ENCODE measurements at places on chromosomes 6 and 20. TPM values are rescaled to one million over a fixed set of nuclear protein-coding genes. Genes with fewer than 3 reads are reported as not detected.
A peak's percentile ranks its signal among the peaks of the same experiment; 100 is the strongest.

- no peaks in the 10 kb centered on the region for H3K27me3 ChIP-seq
- H3K4me3 ChIP-seq: no peak overlapping the region
- no peak for DNase-seq
- no peak overlapping the region for H3K27ac ChIP-seq
- no peaks in the 10 kb centered on the region for H3K4me1 ChIP-seq
Measured at GRCh38 chr6:69456086-69456485, 340.7 kb downstream of the LMBRD1 start.

DNA sequence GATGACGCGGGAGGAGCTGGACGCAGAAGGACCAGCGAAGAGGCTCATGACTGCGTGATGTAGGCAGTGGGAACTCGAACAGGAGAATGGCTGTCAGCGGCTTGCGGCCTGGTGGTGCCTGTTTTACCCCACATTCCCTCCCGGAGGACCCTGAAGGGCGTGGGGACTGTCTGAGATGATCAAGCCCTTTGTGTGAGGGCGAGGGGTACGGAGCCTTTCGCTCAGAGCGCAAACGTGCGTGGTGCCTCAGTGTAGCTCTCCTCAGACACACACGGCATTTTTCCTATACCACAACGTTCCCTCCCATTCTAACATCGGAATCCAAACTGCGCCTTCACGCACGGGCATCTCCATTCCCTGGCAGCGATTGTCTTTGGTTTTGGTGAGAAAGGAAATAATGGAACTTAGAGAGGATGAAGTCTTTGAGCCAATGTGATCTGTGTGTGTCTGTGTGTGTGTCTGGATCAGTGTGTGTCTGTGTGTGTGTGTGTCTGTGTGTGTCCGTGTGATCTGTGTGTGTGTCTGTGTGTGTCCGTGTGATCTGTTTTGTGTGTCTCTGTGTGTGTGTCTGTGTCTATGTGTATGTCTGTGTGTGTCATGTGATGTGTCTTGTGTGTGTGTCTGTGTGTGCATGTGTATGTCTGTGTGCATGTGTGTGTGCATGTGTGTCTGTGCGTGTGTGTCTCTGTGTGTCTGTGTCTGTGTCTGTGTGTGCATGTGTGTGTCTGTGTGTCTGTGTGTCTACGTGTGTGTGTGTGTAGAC, 5.3 kb downstream of the PTK6 start:
- no peak overlapping the region for H3K4me3 ChIP-seq
- H3K36me3 ChIP-seq: no peaks in the 10 kb centered on the region
- DNase-seq: no peak
- peaks cover 10% of the 10 kb centered on the region for H3K4me1 ChIP-seq

DNA sequence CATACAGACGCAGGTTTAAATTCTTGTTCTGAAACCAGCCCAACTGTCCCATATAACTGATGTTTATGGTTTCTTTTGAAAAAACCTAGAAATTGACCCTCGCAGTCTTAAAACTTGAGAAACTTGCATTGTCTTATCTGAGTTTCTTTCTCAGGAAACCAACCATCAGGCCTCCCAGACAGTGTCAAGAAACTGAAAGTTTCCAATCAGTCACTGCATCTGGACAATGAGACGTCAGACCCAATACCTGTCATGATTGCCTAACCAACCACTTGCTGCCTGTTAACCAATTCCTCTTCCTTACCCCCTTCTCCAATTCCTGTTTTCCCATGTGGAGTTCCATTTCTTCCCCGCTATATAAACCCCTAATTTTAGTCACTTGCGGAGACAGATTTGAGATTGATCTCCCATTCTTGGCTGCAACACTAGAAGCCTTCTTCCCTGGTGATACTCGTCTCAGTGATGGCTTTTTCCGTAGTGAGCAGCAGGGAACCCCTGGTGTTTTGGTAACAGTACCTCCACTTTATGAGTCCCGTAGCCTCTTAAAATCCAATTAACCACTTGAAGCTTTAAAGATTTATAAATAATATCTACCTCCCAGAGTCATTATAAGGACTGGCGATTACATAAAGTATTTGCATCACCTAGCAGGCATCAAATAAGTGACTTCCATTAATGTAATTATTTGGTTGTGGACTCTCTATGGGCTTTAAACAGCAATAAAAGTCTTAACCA, 49.3 kb downstream of the GPR63 start:
- H3K4me3 ChIP-seq: no peak overlapping the region
- peaks cover 4% of the 10 kb centered on the region for H3K27me3 ChIP-seq
- H3K4me1 ChIP-seq: no peaks in the 10 kb centered on the region

DNA sequence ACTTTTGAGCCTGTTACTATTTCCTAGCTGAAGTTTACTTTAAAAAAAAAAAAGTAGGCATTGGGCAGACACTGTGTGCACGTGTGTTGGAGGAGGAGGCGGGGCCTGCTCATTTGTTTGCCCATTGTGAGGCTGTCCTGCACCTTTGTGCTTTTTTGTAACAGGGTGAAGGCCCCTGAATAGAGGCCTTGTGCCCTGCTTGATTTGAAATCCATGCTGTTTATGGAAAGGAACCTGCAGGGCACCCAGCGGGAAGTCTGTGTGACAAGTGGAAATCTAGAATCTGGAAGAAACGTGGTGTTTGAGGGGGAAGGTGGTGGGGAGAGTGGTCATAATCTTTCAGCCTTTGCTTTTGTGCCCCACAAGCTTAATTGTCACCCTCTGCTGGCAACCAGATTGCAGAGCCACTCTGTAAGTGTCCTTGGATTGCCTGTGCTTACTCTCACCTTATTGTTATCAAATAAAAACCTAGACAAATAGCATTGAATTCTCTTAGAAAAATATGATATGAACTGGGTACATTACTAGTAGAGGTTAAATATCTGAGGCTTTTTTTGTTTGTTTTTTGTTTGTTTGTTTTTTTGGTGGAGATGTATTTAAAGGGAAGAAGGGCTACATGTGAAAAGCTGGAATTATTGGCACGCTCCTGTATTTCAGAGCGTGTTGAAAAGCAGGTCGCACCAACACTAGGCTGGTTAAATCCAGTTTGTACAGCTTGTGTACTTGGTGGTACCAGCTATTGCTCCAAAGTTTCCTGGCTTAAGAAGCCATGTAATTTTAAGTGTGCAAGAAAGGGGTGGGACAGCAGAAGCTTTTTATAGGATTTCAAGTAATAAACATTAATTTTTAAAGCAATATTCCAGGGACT, 156.3 kb downstream of the ARID1B start:
- peak overlapping the region; percentile 51 for H3K27ac ChIP-seq
- no peak overlapping the region for H3K4me3 ChIP-seq
- peak; percentile 27 for DNase-seq
- no peaks in the 10 kb centered on the region for H3K27me3 ChIP-seq
- H3K36me3 ChIP-seq: peaks cover 14% of the 10 kb centered on the region
- peaks cover 76% of the 10 kb centered on the region for H3K4me1 ChIP-seq

DNA sequence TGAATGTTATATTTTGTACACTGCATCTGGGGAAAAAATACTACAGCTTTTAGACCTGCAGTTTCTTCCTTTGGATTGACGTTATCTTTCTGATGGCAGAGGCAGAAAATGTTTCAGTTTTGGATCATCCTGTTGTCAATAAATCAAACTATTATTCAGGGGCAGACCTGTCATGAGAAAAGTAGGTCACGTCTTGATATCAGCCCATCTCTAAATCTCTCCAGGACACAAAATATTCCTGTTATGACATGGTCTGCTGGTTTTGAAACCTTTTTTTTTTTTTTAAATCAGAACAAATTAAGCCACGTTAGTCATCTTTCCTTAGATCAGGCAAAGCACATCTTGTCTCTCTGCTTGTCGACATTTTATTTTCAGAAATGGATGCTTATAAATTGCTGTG, 24.0 kb downstream of the IL20RA start:
- DNase-seq: no peak
- no peaks in the 10 kb centered on the region for H3K36me3 ChIP-seq
- peaks cover 36% of the 10 kb centered on the region for H3K27me3 ChIP-seq
- no peaks in the 10 kb centered on the region for H3K4me1 ChIP-seq
- no peak overlapping the region for H3K27ac ChIP-seq

- H3K27ac ChIP-seq: no peak overlapping the region
- no peaks in the 10 kb centered on the region for H3K4me1 ChIP-seq
- DNase-seq: no peak
- no peaks in the 10 kb centered on the region for H3K36me3 ChIP-seq
Measured at GRCh38 chr6:25202504-25202903, 76.7 kb upstream of the CARMIL1 start.

DNA sequence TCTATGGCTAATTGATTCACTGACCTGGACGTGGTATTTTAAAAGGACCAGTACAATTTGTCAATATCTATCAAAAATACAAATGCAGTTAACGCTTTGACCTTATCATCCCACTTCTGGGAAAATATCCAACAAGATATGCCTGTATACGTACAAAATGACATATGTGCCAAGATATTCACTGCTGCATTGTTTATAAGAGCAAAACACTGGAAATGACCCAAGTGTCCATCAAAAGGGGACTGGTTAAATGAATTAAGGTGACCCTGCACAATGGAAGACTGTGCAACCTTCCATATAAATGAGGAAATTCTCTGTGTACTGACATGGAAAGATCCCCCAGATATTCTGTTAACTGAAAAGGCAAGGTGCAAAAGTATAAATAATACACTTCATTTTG, 13.9 kb downstream of the TRAM2 start:
- H3K4me1 ChIP-seq: peaks cover 11% of the 10 kb centered on the region
- no peak overlapping the region for H3K4me3 ChIP-seq
- no peak overlapping the region for H3K27ac ChIP-seq
- no peaks in the 10 kb centered on the region for H3K27me3 ChIP-seq
- no peak for DNase-seq
- no peaks in the 10 kb centered on the region for H3K36me3 ChIP-seq

GRCh38 chr20:43536041-43536816, 22.6 kb upstream of the SGK2 start:
- H3K4me1 ChIP-seq: no peaks in the 10 kb centered on the region
- H3K27ac ChIP-seq: no peak overlapping the region
- DNase-seq: no peak
- H3K4me3 ChIP-seq: no peak overlapping the region

DNA sequence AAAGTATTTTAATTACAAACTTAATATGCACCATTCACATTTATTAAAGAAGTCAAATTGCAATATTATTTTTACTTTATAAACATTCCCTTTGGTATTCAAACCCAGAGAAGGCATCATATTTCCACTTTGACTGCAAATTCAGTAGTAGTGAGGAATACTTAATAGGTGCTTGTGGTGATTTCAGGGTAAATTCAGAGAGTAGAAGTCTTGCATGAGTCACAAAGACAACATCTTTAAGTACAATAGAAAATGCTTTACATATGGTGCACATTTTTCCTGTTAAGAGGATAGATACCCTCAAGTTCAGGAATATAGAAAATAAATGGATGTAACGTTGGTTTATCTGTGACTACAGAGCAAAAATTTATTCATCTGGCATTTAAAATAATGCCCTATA, 390.2 kb downstream of the TENT5A start:
- H3K27me3 ChIP-seq: no peaks in the 10 kb centered on the region
- DNase-seq: no peak
- H3K36me3 ChIP-seq: no peaks in the 10 kb centered on the region
- H3K4me3 ChIP-seq: no peak overlapping the region
- H3K4me1 ChIP-seq: no peaks in the 10 kb centered on the region

GRCh38 chr20:47370850-47371782, 14.6 kb upstream of the ZMYND8 start:
- H3K36me3 ChIP-seq: no peaks in the 10 kb centered on the region
- no peak overlapping the region for H3K4me3 ChIP-seq
- peaks cover 4% of the 10 kb centered on the region for H3K4me1 ChIP-seq
- DNase-seq: no peak

GRCh38 chr6:20333721-20334269, 67.9 kb upstream of the E2F3 start:
- H3K36me3 ChIP-seq: no peaks in the 10 kb centered on the region
- H3K4me3 ChIP-seq: no peak overlapping the region
- no peak for DNase-seq

GRCh38 chr20:54064939-54065338, 5.5 kb downstream of the BCAS1 start:
- H3K4me1 ChIP-seq: peaks cover 8% of the 10 kb centered on the region
- H3K27me3 ChIP-seq: no peaks in the 10 kb centered on the region
- no peak overlapping the region for H3K4me3 ChIP-seq
- no peak overlapping the region for H3K27ac ChIP-seq
- no peak for DNase-seq

DNA sequence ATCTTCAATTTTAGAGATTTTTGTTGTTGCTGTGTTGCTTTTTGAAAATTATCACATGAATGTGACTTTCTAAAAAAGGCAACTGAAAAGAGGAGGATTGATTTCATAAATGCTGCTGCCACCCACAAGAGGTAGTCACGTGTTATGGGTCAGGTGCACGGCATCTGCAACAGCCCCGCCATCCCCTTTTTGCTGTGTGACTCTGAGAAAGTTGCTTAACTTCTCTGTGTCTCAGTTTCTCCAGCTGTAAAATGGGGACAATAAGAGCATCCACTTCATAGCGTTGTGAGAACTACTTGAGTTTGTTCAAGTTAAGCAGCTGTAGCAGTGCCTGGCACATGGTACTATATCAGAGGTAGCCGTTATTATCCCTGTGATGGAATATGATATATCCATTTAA, 10.7 kb downstream of the CCN5 start:
- no peak overlapping the region for H3K4me3 ChIP-seq
- no peaks in the 10 kb centered on the region for H3K36me3 ChIP-seq
- H3K27me3 ChIP-seq: no peaks in the 10 kb centered on the region
- no peak for DNase-seq
- H3K4me1 ChIP-seq: no peaks in the 10 kb centered on the region
- H3K27ac ChIP-seq: no peak overlapping the region

- H3K27me3 ChIP-seq: no peaks in the 10 kb centered on the region
- no peak overlapping the region for H3K4me3 ChIP-seq
- no peak for DNase-seq
- peaks cover 7% of the 10 kb centered on the region for H3K36me3 ChIP-seq
Measured at GRCh38 chr6:100554228-100554627, 89.5 kb upstream of the SIM1 start.

The TNFRSF6B gene
- not detected for total RNA-seq

The RAB32 gene
- total RNA-seq: not detected

The SLC22A2 gene
- total RNA-seq: not detected

The ROS1 gene
- not detected for total RNA-seq

The LAMP5 gene
- total RNA-seq: not detected

The PAX1 gene
- total RNA-seq: not detected

The TMC2 gene
- not detected for total RNA-seq

The CNR1 gene
- total RNA-seq: not detected

The SDCBP2 gene
- total RNA-seq: 3.0 TPM

The GABRR2 gene
- total RNA-seq: 0.40 TPM

Measured in activated CD8-positive, alpha-beta T cell treated with anti-CD3 and anti-CD28 coated beads for 36 hours (primary cell).